ENCODE measurements at places on chromosomes 6 and 20.

DNA sequence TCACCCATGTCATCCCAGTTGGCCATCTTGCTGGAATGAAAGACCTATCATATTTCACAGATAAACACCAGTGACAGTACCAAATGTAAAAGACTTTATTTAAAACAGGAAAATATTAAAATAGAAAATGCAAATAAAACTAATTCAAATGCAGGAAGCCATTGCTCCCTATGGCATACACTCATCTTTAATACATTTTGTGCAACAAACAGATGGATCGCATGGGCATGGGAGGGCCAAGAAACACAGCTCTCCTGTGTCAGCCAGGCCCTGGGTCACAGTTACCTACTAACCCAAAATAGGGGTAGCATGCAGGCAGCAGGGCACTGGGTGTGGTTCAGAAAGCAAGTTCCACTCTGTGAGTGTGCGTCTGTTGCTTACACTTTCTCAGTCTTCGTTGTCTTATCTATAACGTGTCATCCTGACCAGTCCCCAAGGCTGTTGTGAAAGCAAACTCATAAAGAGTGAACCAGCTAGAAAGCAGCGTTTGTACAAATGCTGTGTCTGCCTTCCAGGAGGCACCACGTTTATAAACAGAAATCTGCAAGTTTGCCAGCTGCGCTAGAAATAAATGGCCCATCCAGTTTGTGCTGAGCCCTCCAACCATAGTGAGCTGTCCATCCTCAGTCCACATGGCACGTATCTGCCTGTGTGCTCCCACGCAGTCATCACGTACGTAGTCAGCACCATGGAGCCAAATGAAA, 180.5 kb downstream of the SYNDIG1 start:
- DNase-seq: no peak

GRCh38 chr6:38215651-38216311, 396.3 kb downstream of the ZFAND3 start:
- DNase-seq: no peak

DNA sequence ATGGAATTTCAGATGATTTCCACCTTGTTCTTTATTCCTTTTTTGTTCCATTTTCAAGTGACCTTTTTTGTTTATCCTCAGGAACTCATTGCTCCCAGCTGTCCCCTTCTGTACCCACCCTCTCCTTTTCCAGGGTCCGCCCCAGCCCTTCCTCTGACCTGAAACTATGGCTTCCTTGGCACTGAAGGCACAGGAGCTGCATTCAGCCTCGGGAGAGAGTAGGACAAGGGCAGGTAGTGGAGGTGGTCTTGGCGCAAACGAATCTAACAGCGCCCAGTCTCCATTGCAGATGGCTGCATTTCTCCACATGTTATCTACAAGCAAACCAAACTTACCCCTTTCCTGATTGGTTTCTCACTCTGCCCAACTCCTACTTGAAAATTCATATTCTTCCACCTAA, 8.8 kb upstream of the ULBP2 start:
- DNase-seq: no peak

DNA sequence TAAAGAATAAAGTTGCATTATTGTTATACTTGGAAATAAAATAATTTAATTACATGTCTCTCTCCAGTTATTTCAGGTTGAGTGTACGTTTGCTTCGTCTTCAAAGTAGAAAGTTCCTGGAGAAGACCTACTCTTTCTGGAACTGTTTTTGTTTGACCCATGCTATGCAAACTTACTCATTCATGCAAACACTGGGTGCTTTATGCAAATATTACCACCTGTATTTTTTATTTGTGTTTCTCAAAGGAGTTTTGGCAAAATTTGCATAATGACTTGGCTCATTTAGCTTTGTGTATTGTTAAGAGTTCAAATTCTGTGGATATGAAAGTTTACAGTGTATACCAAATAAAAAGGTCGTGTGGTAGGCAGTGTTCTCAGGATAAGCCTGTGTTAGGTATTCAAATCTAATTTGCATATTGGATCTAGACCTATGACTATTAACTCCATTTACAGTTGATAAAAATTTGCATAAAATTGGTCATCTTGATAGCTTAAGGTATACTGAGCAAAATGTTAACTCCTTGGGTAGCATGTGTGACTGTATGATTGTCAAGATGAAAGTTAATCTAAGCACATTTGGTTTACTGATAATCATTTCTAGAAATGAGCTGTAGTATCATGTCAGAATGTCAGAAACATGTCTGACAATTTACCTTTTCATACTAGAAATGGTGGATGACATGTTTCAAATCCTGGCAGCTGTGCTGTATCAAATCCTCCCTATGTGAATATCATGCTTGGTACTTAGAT, 65.2 kb downstream of the CDKAL1 start:
- DNase-seq: no peak

- no peak for DNase-seq
Measured at GRCh38 chr6:47307362-47308197, 2.1 kb downstream of the TNFRSF21 start.

DNA sequence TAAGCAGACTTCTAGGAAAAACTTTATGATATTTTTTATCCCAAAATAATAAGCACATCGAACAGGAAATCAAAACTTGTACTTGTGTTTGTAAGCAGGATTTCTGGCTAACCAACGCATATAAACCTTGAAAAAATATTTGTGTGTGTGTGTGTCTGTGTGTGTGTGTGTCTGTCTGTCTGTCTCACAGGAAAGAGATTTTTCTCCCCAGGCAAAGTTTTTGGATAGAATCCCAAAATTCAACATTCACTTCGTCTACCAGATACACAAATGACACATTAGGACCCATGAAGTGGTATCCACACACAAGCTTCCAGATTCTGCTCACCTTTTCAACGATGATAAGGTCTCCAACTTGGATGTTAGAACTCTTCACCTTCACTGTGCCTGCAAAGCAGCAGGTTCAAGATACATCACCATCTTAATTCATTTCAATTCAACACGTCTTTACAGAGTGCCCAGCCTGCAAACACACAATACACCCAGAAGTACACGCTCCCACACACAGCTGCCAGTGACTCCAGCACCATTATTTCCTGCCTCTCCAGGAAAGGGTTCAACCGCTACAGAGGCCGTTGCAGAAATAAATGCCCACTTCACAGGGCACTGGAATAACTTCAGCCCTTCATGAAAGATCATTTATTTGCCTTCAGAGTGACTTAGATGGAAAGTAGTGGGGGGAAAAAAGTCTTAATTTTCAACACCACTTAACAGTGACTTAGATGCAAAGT, 70.9 kb downstream of the ATP9A start:
- DNase-seq: no peak

- DNase-seq: no peak
Measured at GRCh38 chr6:166561771-166562359, 24.6 kb downstream of the RAMACL start.

- no peak for DNase-seq
Measured at GRCh38 chr6:1657771-1658165, 48.1 kb downstream of the FOXC1 start.

- DNase-seq: no peak
Measured at GRCh38 chr6:52820198-52820597, 16.6 kb upstream of the GSTA1 start.

- no peak for DNase-seq
Measured at GRCh38 chr6:16727996-16728395, 33.3 kb downstream of the ATXN1 start.

GRCh38 chr6:138719744-138720143, 53.8 kb upstream of the CCDC28A start:
- no peak for DNase-seq

- no peak for DNase-seq
Measured at GRCh38 chr20:16124911-16125776, 448.1 kb downstream of the KIF16B start.

- DNase-seq: no peak
Measured at GRCh38 chr20:24981790-24982189, 10.8 kb downstream of the APMAP start.

DNA sequence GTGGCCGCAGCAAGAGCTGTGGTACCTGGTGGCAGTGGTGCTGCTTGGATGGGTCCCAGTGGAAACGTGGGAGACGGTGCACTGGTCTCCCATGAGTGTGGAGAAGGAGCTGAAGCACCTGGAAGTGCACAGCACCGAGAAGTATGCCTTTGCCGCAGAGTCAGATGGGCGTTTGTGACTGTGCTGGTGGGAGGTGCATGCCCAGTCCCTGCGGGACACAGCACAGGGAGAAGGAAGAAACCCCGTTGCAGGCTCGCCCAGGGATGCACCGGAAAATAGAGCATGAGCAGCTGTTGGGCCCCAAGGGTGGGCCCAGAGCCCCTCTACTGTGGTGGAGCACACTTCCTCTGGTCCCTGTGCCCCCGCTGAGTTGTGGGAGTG, 19.3 kb upstream of the RGS17 start:
- DNase-seq: no peak

DNA sequence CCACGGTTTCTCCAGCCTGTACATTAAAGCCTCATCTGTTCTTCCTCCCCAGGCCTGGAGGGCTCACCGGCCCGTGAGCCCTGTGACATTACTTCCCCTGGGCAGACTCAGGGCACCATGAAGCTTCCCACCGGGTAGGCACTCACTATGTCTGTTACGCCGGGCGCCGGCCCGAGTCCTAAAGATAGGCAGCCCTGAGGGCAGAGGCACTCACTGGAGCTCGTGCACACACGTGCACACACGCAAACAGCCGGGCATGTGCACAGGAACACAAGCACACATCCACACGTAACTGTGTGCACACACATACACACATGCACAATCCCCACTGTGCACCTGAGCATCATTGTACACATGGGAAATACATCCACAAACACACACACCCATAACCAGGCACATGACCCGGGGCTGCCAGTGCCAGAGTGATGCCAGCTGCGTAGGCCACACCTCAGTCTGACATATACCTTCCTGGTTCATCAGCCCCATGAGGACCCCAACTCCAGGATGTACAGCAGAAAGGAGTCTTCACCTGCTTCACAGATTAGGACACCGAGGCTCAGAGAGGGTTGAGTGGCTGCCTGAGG, 83.7 kb downstream of the YTHDF1 start:
- DNase-seq: no peak

GRCh38 chr6:153096031-153096430, 35.1 kb downstream of the RGS17 start:
- DNase-seq: no peak

DNA sequence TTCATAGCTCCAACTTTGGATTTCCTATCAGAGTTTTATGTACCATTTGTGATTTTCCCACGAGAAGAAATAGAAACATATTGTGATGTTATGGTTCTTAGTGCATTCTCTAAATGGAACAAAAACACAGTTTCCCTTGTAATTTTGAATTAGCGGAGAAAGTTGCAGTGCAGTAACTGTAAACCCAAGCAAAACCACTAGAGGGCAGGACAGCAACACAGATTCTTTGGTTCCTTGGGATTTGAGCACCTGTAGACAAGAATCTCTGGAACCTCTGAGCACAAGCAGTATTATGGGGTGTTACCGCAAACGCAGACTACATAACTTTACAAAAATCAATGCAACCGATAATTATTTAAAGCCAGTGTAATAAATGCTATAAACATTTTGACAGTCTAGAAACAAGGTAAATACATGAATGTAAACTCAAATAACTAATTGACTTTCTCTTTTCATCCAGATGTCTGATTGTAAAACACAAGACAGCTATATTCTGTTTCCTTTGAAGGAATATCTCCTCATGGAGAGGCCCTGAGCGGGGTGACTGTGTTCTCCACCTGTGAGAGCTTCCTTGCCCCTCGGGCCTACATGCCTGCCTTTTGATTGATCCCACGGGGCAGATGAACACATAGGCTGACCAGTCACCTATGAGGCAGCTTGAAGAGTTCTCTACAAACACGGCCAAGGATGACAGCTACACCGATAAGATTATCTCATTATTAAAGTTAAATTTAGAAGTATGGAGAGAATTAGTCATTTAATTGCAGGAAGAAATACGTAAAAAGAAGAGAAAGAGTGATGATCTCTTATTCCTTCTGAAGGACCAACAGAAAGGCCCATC, 67.5 kb upstream of the COL21A1 start:
- DNase-seq: no peak

DNA sequence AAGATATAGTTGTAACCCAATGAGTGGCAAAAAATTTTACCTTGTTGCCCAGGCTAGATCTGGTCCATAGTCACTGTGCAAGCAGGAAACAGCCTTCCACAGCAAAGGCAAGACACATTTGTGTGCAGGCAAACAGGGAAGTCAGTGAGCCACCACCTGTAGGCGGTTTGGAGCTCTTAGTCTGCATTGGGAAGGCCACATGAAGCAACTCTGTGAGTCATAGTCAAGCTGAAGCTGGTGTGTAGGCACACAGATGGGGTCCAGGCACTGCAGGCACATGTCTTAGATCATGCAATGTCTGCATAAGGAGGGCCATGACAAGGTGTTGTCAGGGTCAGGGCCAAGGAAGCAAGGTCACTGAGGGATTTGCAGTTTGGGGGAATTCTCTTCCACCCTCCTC, 543.2 kb upstream of the EPHA7 start:
- no peak for DNase-seq

DNA sequence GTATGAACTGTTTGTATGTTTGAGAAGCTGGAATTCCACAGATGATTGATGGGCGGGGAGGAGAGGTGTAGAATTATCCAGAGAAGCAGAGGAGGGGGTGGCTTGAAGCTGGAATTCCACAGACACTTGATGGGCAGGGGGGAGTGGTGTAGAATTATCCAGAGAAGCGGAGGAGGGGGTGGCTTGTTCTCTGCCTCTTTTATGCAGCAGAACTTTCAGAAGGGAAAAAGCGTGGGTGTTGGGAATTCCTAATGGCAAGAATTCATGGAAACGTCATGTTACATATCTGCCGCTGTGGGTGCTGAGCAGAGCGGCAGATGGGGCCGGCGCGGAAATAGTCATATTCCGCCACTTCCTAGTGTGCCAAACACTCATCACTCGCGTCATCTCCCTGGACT, 167.9 kb upstream of the KCNG1 start:
- DNase-seq: no peak

DNA sequence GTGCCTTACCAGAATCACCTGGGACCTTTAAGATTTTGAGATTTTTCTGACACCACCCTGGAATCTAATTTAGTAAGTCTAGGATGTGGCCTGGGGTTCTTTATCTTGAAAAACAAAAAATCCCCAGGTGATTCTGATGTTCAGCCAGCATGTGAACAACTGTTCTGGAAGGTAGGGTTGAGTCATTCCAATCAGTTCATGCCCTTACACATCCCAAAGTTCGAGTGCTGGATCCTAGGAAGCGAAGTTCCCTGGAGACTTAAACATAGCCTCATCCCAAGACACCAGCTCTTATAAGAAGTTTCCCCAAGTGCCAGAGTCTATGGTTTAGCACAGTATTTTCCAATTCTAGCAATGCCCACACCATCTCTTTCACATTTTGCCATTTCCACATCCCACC, 6.3 kb upstream of the TSHZ2 start:
- no peak for DNase-seq

- DNase-seq: no peak
Measured at GRCh38 chr20:24934101-24934661, 14.9 kb upstream of the CST7 start.

DNA sequence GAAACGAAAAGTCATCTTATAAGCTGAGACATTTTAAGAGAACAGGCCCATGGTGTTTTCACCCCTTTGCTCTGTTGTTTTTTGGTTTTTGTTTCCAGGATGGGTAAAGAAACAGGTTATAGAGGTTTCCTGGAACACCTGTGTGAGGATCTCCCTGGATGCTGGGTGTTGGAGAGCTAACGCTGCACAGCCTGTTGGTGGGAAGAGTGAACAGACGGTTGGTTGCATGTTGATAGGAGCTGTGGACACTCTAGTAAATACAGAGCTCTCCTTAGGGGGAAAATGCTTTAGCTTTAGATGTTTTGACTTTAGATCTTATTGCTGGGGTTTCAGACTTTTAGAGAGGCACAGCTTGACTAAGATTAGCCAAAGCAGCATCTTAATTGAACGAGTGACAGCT, 235.2 kb downstream of the SOX4 start:
- DNase-seq: no peak
